ENCODE measurements at places on chromosomes 7 and 10.

DNA sequence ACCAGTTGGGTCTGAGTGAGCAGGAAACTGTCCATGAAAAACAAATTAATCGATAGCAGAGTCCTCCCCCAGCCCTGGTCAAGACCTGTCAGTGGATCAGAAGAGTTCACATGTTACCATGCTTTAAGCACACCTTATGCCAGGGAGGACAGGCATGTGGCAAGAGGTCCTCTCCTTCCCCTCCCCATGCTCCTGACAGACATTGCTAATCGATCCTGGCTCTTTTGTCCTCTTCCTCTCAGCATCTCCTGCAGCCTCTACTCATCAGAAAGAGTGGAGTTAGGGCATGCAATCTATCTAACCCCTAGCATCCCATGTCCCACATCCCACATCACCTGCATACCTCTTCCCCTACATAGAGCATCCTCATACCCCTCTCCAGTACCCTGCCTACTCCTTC is 117.1 kb upstream of the TCF7L2 start:
- DNase-seq: no peak

DNA sequence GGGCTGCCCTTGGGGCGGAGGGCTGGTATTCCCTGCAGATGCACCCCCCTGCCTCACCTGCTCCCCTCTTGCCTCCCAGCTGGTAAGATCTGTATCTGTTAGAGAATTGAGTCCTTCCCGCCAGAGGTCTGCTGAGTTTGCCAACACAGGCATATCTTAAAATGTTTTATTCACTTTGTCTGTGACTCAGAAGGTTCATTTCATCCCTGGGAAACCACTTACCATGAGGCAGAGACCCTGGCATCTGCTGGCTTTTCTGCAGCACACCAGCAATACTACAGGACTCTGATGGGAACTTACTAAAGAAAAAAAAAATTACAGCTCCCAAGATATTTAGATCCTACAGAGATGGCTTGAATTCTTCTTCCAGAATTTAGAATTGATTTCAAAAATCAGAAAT is 131.3 kb downstream of the PLPP4 start:
- DNase-seq: no peak

DNA sequence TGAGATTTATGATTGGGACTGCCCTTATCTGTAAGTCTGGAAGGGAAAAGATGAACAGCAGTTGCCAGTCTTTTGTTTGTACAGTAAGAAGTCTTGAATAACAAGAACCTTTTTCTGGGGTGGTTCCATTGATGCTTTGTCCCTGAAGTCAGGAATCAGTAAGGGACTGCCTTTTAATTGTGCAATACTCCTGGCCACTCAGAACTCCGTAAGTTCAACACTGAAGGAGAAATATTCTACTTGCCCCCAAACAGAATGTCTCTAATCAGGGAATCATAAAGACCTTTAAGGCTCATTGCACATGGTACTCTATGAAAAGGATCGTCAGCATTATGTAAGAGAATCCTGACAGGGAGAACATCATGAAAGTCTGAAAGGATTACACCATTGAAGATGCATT is 361.4 kb downstream of the EXOC4 start:
- DNase-seq: no peak

- no peak for DNase-seq
Observed at GRCh38 chr7:152383341-152384234, 52.2 kb downstream of the KMT2C start.

DNA sequence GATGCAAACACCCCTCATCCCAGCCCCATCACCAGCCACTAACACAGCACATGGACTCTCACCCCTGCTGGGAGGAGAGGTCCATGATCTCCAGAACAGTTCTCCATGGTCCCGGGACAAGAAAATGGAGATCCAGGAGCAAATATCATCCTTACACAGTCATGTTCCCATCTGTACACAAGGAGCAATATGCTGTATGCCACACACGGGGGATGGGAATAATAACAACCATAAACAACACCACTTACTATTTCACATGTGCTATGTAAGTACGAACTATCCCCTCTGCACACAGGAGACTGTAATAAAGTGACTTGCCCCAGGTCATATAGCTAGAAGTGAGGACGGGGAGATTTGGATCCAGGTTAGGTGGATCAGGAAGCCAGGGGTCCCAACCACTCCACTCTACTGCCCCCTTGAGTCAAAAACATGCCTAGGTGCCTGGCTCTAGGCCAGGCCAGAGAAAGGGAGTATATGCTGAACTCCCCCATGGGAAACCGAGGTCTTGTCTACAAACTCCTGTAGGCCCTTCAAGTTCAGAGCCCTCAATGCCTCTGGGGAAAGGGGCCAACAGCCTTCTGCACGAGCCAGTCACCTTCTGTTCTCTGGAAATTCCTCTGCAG is 34.1 kb downstream of the LRRC20 start:
- no peak for DNase-seq

DNA sequence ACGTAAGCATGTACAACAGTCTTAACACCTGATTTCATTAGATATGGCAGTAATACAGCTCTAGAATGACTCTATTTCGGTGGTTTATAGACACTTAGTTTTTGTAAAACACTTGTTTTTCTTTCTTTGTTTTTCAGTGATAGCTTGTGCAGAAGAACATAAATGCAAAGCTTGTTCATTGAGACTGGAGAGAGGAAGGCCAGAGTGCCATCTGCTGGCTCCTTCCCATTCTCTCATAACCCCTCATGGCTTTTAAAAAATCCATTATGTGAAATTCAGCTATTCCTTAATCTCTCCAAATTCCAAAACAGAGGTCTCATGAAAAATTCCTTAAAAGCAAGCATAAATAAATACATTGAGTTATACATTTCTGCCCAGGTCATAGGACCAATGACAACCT is 76.3 kb downstream of the CACNB2 start:
- no peak for DNase-seq

GRCh38 chr10:59623133-59624121 is 86.2 kb downstream of the SLC16A9 start:
- no peak for DNase-seq

GRCh38 chr7:88638583-88638982 is 120.9 kb upstream of the ZNF804B start:
- no peak for DNase-seq

GRCh38 chr7:30323006-30323355 is 38.6 kb downstream of the ZNRF2 start:
- DNase-seq: no peak

DNA sequence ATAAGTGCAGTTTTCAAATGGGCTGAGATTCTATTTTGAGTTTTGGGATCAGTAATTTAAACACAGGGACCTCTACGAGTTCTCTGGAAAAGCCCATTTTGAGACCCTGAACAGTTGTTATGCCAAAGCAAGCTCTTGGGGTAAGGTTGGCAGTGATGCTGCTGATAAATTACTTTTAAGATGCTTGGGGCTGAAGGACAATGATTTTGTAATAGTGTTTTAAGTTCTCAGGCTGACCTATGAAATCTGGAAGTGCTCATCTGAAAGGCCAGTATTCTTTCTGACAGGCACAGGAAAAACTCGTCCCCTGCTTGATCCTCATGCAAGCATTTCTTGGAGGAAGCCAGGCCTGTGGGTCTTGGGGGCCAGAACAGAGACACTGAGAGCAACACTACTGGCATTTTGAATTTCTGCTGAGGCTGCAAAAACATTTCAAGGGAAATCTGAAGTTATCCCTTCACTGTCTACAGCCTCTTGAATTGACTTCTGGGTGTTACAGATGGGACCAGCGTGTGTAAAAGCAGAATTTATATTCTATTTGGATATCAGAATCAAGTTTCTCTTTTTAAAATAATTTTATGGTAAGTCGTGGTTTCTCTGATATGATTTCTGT is 79.7 kb downstream of the AUTS2 start:
- DNase-seq: no peak

DNA sequence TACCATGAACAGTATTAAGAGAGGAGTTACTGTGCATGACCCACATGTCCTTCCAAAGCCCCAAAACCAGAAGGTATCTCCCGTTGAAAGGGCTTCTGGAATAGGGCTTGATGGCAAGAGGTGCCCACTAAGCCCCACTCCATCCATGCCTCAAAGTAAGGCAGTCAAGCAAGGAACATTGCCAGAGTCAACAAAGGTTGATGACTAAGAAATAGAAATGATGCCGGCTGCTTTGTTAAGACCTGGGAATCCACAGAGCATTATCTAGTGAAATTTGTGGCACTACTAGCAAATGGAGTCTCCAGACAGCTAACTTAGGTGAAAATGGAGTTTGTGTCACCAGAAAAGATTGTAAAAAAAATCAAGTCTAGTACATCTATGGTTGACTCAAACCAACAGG is 6.2 kb downstream of the SFR1 start:
- no peak for DNase-seq

- no peak for DNase-seq
Observed at GRCh38 chr10:111347386-111348013, 270.7 kb downstream of the ADRA2A start.

DNA sequence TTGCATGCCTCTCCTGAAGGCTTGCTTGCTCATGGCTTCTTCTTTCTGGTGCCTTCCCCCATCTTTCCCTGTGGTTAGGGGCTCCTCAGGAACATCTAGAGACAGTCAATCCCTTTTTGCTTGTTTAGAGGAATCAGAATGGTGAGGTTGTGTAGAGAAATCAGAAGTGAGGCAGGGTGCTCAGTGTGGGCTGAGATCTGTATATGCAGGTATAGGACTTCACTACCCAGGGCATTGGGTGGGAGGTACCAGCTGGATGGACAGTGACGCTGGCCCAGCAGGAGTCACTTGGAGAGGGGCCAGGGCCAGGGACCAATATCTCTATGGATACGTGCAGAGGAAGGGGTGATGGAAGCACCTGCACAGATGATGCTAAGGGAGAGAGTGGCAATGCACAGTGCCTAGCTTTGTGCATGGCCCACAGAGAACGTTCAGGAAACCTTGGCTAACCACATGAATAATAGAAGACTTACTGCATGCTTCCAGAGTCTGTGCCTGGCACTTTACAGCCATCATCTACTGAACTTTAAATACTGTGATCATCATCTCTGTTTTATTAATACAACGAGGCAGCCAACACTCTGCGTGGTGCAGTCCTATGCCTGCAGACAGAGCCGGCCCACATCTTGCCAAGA is 255.2 kb downstream of the ABCA13 start:
- no peak for DNase-seq

- DNase-seq: no peak
Observed at GRCh38 chr7:80216996-80217842, 82.6 kb downstream of the GNAI1 start.

GRCh38 chr7:130955565-130955919 is 221.5 kb upstream of the KLF14 start:
- DNase-seq: no peak

DNA sequence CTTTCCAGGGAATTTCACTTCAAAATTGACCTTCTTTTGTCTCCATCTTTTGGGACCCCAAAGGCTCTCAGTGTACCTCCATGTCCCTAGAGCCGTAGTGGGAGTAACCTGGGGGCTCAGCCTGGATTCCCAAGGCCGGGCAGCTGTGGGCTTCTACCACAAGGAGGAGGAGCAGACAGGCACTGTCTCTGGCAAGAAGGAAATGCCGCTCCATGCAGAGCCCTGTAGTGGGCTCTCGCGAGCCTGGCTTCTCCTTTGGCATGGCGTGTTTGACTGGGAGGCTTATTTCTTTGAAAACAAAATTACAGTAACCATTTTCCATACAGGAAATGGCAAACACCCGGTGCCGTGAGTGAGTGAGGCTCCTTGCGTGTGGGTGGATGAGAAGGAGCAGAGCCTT is 76.8 kb upstream of the FAM180A start:
- no peak for DNase-seq

GRCh38 chr7:142569851-142570250 is 179.4 kb upstream of the PRSS1 start:
- no peak for DNase-seq

DNA sequence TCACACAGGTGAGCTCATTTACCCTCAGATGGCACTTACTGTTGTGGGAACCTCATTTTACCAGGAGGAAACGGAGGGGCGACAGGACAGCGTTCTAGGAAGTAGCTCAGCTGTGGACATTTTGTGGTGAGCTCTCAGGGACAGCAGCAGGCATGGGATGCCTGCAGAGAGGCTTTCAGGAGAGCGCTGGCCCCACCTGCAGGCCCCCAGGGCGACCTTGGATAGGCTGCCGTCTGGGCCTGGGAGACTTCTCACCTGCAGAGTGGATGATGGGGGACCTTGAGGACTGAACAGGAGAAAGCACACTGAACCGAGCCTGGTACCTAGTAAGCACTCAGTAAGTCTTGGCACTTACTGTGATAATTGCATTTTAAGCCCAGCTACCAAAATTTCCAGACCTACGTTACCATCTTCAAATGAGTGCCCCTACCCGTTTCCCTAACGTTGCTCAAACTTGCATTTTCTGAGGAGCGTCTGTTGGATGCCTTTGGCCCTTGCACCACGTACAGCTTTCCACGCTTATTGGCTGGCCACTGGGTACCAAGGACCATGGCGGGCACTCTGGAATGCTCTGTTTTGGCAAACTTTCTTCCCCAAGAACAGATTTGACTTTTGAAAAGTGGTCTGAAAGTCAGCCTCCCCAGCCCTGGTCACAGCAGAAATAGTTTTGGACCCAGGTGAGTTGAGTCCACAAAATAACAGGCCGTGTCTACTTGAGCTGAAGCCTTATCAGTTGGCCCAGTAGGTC is 223.4 kb downstream of the EBF3 start:
- no peak for DNase-seq

- DNase-seq: no peak
Observed at GRCh38 chr10:80945264-80945880, 407.7 kb downstream of the SH2D4B start.

GRCh38 chr10:110577056-110577455 is 9.6 kb downstream of the SMC3 start:
- DNase-seq: no peak

- DNase-seq: no peak
Observed at GRCh38 chr10:117311261-117311660, 64.0 kb downstream of the PDZD8 start.

DNA sequence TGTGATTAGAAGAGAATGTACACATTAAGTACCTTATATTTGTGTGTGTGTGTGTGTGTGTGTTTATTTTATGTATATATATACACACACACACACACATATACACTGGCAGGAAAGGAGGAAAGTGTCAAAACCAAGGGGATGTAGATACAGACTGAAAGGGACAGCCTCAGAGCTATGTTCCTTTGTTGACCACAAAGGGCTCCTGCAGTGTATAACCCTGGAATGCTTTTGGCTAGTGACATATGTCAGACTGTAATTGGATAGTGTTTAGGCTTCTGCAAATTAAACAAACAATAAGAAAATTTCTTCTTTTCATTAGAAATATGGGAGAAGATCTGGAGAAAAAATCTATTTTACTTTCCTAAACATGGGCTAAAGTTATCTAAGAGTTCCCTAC is 15.9 kb downstream of the GBF1 start:
- DNase-seq: no peak

DNA sequence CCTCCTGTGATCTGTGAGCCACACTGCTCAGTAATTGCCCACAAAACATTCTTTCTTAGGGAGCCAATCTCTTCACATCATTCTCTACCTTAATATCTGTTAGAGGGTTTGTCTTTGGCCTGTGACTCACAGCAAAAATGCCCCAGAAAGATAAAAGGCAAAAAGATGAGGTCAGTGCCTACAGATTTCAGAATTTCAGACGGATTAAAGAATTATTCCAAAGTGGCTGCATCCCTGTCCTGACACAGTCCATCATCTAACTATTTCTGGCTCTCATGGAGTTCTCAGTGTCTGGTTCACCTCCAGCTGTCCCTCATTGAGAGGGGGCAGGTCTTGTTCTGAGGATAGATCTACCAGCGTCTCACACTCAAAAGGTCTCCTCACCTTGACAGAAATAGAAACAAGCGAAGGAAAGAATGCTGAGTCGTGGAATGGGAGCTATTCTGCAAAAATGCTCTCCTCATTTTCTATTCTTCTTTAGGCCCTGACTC is 138.5 kb upstream of the AOAH start:
- no peak for DNase-seq

- no peak for DNase-seq
Observed at GRCh38 chr7:15515252-15515651, 46.6 kb downstream of the AGMO start.

- no peak for DNase-seq
Observed at GRCh38 chr10:96842896-96843723, 11.0 kb downstream of the LCOR start.

All from activated gamma-delta T cell (primary cell).